ENCODE measurements at places on chromosomes 5 and 9.

- no peak overlapping the region for H3K27ac ChIP-seq
- no peaks in the 10 kb centered on the region for H3K36me3 ChIP-seq
- DNase-seq = no peak
- H3K4me1 ChIP-seq = peaks cover 6% of the 10 kb centered on the region
- H3K27me3 ChIP-seq = no peaks in the 10 kb centered on the region
These were observed 4.6 kb upstream of the UGCG start for GRCh38 chr9:111891910-111892499.

GRCh38 chr5:37773809-37774208, 66.0 kb downstream of the GDNF start:
- no peak overlapping the region for H3K27ac ChIP-seq
- no peak overlapping the region for H3K4me3 ChIP-seq
- peaks cover 14% of the 10 kb centered on the region for H3K4me1 ChIP-seq
- no peak for DNase-seq
- no peaks in the 10 kb centered on the region for H3K27me3 ChIP-seq

GRCh38 chr9:37405764-37406380, 16.6 kb upstream of the GRHPR start:
- no peaks in the 10 kb centered on the region for H3K27me3 ChIP-seq
- H3K36me3 ChIP-seq = no peaks in the 10 kb centered on the region
- H3K4me3 ChIP-seq = no peak overlapping the region
- H3K27ac ChIP-seq = no peak overlapping the region
- peaks cover 4% of the 10 kb centered on the region for H3K4me1 ChIP-seq

DNA sequence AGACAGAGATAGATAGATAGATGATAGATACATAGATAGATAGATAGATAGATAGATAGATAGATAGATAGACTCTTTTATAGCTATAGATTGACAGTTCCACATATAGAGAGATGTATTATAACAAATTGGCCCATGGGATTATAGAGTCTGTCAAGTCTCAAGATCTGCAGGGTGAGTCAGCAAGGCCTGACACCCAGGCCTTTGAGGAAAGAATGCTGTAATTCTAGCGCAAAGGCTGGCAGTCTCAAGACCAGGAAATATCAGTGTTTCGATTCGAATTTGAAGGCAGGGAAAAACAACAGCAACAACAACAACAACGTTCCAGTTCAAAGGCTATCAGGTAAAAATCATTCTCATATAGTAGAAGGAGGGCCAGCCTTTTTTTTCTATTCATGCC, 339.2 kb upstream of the CDH9 start:
- H3K27ac ChIP-seq = no peak overlapping the region
- no peaks in the 10 kb centered on the region for H3K27me3 ChIP-seq
- H3K4me3 ChIP-seq = no peak overlapping the region

DNA sequence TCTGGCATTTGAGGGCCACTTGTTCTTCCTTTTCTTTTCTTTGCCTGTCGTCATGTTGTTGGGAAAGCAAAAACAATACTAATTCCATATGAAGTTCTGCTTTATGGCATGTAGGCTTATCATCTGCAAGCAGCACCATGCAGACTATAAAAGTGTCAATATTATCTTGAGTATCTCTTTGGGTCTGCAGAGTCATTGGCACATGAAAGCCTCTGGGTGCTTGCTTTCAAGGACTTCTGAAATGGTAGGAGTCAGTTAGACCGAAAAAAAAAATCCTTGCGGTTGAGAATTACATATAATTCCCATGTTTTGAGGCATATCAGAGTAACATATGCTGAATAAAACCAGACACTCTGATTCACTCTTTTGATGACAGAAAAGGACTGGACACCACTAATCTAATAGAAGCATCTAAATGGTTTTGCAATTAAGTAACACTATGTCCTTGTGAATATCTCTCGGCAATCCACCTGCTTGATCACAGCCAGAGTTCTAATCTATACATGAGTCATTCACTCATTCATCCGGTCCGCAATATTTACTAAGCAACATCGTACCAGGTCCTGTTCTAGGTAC, 44.4 kb downstream of the GNAQ start:
- no peak overlapping the region for H3K4me3 ChIP-seq
- no peak for DNase-seq
- no peaks in the 10 kb centered on the region for H3K27me3 ChIP-seq
- no peaks in the 10 kb centered on the region for H3K36me3 ChIP-seq
- H3K27ac ChIP-seq = no peak overlapping the region

DNA sequence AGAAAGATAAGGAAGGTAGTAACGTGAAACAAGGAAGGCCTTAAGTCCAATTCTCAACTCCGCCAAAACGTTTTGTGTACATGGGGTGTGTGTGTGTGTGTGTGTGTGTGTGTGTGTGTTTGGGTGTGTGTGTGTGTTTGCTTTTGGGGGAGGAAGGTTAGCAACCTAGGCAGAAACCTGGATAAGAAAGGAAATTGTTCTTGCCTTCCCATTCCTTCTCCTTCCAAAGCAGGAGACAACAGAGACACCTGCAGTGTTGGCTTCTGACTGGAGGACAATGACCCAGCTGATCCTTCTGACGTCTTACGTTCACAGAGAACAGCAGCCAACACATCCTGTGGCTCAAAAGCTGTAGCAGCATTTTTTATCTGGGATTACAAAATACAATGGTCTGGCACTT, 4.1 kb upstream of the CCNG1 start:
- H3K4me1 ChIP-seq = no peaks in the 10 kb centered on the region
- no peak overlapping the region for H3K4me3 ChIP-seq
- no peaks in the 10 kb centered on the region for H3K36me3 ChIP-seq
- no peak overlapping the region for H3K27ac ChIP-seq
- no peaks in the 10 kb centered on the region for H3K27me3 ChIP-seq

DNA sequence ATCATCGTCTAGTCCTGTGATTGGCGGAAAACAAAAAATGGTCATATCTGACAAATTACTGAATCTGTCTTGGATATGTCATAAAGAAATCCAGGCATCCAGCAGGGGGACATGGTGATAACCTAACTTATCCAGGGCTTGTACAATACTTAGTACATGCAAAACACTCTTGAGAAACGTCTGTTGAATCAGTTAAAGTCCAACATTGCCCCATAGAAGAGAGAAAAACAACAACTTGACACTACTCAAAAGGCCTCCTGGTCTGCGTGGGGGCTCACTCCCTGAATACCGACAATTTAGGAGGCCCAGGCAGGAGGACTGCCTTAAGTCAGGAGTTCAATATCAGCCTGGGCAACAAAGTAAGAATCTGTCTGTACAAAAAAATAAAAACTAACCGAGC, 217.5 kb downstream of the DCP2 start:
- no peak for DNase-seq
- H3K4me3 ChIP-seq = no peak overlapping the region
- H3K27me3 ChIP-seq = no peaks in the 10 kb centered on the region
- no peak overlapping the region for H3K27ac ChIP-seq

DNA sequence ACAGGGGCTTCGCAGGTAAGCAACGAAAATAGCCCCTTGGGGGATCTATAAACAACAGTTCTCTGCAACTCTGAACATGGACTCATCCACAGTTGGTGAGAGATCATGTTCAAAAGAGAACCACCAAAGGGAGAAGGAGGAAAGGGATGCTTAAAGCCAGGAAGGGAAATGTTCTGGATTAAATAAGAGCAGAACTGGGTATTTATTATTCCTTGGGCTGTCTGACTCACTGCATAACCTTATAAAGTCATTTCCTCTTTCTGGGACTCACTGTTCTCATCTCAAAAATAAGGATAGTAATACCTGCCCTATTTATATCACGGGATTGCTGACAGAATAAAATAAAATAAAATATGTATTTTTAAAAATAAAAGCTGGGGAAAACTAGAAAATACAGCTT, 11.2 kb upstream of the MARCHF3 start:
- no peaks in the 10 kb centered on the region for H3K27me3 ChIP-seq
- H3K27ac ChIP-seq = no peak overlapping the region
- no peak overlapping the region for H3K4me3 ChIP-seq
- no peaks in the 10 kb centered on the region for H3K4me1 ChIP-seq
- H3K36me3 ChIP-seq = no peaks in the 10 kb centered on the region

GRCh38 chr9:132383462-132383883, 23.2 kb downstream of the TTF1 start:
- peaks cover 41% of the 10 kb centered on the region for H3K36me3 ChIP-seq
- no peak overlapping the region for H3K4me3 ChIP-seq
- no peak for DNase-seq
- no peaks in the 10 kb centered on the region for H3K27me3 ChIP-seq

DNA sequence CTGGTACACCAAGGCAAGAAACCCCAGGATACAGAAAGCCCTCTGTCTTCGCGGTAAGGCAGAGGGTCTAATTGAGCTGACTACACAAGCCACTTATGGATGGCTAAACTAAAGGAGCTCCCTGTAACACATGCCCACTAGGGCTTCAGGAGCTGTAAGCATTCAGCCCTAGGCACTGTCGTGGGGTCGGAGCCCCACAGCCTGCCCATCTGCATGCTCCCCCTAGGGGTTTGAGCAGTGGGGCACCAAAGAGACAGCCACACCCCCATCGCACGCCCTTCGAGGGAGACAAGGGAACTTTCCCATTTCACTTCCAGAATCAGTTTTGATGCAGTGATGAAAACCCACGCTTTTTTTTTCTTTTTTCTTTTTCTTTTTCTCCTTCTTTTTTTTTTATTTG, 11.0 kb upstream of the MTMR12 start:
- no peaks in the 10 kb centered on the region for H3K4me1 ChIP-seq
- no peaks in the 10 kb centered on the region for H3K36me3 ChIP-seq
- no peak overlapping the region for H3K4me3 ChIP-seq
- H3K27me3 ChIP-seq = no peaks in the 10 kb centered on the region
- H3K27ac ChIP-seq = no peak overlapping the region
- no peak for DNase-seq

- DNase-seq = no peak
- no peaks in the 10 kb centered on the region for H3K4me1 ChIP-seq
- no peaks in the 10 kb centered on the region for H3K27me3 ChIP-seq
- H3K27ac ChIP-seq = no peak overlapping the region
- no peak overlapping the region for H3K4me3 ChIP-seq
These were observed 43.4 kb upstream of the RGS7BP start for GRCh38 chr5:64462391-64462790.

DNA sequence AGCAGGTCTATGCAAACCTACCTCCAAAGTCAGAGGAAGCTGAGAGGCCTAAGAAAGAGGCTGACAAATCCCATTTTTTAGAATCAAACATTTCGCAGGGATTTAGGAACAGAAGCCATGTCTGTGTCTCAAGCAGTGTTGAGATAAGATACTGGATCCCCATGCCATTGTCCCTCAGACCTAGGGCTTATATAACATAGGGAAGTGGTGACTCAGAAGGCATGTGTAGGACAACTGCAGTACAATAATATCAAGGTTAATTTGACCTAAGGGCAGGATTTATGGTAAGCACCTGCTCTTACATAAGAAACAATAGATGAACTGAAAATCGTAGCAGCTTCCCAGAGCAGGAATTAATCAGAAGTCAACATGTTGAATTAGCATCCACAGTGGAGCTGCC, 459.4 kb downstream of the ANXA1 start:
- H3K4me1 ChIP-seq = no peaks in the 10 kb centered on the region
- H3K36me3 ChIP-seq = no peaks in the 10 kb centered on the region
- H3K27ac ChIP-seq = no peak overlapping the region
- no peak overlapping the region for H3K4me3 ChIP-seq

DNA sequence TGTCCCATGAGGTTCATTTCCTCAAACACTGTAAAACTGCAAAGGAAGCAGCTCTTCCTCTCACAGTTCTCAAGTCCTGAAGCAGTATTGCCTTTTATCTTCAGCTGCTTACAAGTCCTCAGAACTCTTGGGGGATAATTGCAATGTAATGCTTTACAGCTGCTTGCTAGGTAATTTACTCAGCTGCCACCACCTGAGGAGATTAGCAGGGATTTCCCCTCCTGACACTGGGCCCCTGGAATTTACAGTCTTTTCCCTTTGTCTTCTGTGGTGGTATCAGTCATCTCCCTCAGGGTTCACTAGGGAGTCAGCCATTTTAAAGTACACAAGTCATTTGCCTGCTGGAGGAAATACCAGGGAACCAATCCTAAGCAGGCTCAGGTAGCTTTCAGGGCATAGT, 754.3 kb upstream of the GRAMD2B start:
- H3K27ac ChIP-seq = no peak overlapping the region
- no peak for DNase-seq
- no peaks in the 10 kb centered on the region for H3K4me1 ChIP-seq
- H3K27me3 ChIP-seq = peaks cover 7% of the 10 kb centered on the region
- H3K36me3 ChIP-seq = no peaks in the 10 kb centered on the region
- H3K4me3 ChIP-seq = no peak overlapping the region

DNA sequence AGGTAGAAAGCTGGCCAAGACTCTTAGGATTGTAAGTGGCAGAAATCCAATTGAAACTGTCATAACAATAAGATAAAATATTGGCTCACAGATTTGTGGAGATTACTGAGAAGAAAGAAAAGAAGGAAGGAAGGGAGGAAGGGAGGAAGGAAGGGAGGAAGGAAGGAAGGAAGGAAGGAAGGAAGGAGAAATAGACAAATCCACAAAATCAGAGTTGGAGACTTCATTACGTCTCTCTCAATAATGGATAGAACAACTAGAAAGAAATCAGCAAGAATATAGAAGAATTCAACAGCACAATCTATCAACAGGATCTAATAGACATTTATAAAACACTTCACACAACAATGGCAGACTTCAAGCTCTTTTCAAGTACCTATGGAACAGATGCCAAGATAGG, 17.9 kb upstream of the PAM start:
- no peak overlapping the region for H3K4me3 ChIP-seq
- H3K27ac ChIP-seq = no peak overlapping the region
- no peaks in the 10 kb centered on the region for H3K36me3 ChIP-seq
- no peak for DNase-seq

- H3K27me3 ChIP-seq = no peaks in the 10 kb centered on the region
- peak; percentile 79 for DNase-seq
- H3K27ac ChIP-seq = no peak overlapping the region
- H3K4me3 ChIP-seq = no peak overlapping the region
These were observed 192.3 kb downstream of the DEPDC1B start for GRCh38 chr5:60507687-60508086.

DNA sequence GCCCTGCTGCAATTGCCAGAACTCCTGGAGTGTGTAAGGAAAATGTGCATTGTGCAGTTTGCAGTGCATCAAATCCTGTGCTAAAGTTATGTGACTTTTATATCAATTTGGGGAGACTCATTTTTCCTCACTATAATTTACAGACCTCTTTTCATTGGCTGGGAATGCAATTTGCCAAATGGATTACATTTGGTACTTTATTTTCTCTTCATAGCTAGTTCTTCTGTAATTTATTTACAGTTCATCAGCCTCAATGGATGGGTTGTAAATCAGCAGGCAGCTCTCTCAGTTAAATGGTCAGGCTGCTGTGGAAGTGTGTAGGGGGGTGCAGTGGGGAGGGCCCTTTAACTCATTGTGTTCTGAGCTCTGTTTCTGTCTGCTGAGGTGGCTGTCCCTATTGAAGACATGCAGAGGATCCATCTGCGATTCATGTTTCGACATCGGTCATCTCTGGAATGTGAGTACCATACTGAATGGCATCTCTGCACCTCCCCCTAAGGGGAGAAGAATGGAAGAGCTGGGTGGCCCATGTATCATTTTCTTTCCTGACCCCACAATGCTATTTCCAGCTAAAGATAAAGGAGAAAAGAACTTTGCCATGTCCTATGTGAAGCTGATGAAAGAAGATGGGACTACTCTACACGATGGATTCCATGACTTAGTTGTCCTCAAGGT, 74.6 kb downstream of the DOCK2 start:
- H3K4me1 ChIP-seq = peaks cover 19% of the 10 kb centered on the region
- H3K27ac ChIP-seq = no peak overlapping the region
- no peak overlapping the region for H3K4me3 ChIP-seq
- DNase-seq = no peak

Measured in mesenchymal stem cell (in vitro differentiated cells and primary cell).